NCI-H748 treated with DMSO at 0.1 percent for 48 hours (cell line): ENCODE measurements at places on chromosomes 12 and 14.

DNA sequence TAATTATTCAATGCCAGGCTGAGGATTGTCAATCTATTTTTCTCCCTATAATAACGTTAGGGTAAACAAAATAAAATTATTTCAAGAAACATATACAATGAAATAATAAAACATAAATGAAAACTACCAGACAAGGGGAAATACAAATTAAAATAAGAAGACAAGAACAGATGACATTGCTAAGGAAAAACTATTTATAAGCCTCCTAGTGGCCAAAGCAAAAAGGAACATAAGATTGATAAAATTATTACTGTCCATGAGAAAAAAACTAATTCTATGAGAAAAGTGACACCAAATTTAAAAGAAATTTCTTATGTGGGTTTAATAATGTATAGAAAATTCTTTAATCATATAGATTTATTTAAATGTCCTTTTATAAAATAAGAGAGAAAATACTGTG is 294.7 kb downstream of the TTC6 start:
- DNase-seq: no peak

- no peak for DNase-seq
Observed at GRCh38 chr14:63375769-63376168, 57.0 kb upstream of the GPHB5 start.

DNA sequence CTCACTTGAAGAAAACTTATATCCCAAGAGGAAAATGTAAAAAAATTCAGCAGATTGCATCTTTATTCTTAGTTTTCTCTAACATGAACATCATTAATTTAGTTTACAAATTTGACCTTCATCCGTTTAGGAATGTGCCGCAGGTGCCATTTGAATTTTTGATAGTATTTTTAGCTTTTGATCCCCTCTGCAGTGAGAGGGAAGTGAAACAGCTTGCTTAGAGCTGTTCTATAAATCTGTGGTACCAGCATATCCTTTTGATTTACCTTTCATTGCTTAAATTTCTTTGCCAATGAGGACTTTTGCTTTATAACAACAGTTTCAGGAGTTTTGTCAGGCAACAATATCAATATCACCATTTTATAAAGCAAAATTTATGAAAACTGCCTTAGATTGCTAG is 32.7 kb downstream of the DUSP6 start:
- no peak for DNase-seq

DNA sequence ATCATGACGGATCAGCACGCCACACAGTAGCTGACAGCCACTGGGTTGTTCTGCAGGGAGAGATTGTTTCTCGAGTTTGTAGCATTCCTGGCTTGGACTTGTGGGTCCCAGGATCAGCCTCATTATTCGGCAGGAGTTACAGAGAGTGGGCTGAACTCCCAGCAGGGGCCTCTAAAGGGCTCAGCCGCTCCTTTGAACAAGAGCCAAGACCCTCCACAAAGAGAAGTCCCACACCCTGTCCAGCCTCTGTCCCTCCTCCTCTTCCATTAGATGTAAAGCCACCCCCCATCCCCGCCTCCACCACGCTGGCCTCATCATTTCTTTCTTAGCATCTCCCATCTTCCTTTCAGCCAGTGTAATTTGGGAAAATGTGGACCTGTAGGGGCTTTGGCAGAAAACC is 96.7 kb upstream of the HSPB8 start:
- DNase-seq: no peak

GRCh38 chr14:101072070-101072469 is 168.5 kb upstream of the RTL1 start:
- no peak for DNase-seq

GRCh38 chr14:49218436-49219092 is 367.6 kb downstream of the RPS29 start:
- no peak for DNase-seq

DNA sequence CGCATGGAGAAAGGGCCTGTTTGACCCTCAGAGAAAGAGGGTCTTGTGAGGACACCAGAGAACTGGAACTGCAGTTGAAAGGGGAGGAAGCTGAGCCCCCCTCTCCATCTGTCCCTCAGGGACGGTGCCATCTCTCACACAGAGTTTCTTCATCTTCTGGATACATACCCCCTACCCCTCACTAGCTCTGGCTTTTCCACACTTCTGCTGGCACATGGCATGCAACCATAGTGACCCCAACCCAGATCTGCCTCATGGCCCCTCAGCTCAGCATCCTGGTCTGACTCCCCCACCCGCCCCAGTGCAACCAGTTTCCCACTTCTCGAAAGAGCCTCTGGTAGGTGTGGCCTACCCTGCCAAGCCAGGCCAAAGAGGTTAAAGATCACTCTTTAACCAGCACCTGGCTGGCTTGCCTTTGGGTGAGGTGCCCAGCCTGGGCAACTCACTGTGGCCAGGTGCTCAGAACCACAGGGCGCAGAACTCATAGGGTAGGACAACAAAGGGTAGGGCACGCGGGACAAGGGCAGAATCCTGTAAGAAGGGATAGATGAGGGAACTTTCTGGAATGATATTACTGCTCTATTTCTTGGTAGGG is 25.8 kb downstream of the GALNT16 start:
- DNase-seq: no peak

DNA sequence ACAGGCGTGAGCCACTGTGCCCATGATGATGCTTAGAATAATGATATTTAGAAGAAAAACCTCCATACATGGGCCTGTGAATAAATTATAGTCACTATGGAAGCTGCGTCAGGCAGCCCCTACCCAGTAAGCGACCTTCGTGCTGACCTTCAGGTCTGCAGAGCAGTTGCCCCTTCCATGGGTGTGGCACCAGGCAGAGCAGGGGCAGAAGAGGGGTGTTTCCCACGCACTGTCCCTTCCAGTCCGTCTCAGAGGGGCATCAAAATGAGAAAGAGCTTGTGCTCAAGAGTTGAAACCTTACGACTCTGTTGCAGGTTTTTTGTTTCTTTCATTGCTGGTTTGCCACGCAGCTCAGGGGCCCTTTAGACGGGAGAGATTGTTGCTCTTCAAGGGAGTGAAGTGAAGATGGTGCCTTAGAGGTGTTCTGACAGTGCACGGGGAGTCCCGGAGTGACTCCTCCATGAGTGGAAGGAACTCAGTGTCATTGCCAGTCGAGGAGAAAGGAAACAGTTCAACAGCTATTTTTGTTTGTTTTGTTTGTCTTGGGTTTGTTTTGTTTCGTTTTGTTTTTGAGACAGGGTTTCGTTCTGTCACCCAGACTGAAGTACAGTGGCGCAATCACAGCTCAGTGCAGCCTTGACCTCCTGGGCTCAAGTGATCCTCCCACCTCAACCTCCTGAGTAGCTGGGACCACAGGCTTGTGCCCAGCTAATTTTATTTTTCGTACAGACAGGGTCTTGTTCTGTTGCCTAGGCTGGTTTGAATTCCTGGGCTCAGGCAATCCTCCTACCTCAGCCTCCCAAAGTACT is 13.9 kb downstream of the CKB start:
- DNase-seq: no peak

GRCh38 chr12:132124766-132125425 is 19.2 kb downstream of the DDX51 start:
- DNase-seq: no peak

DNA sequence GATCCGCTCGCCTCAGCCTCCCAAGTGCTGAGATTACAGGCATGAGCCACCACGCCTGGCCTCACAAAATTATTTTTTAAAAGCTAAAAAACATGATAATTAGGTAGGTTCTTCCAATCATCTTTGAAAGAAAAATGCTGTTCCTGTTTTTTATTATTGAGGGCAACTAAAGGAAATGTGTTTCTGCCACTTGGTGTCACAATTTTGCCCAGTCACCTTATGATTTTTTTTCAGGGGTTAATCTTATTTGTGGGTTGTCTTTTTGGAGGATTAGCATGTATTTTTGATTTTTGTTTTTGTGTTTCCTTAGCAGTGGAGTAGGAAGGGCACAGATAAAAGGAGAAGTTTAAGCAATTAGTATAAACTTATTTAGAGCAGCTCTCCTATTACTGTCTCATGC is 79.8 kb downstream of the PRORP start:
- DNase-seq: no peak

GRCh38 chr14:83071888-83072501 is 1538.3 kb upstream of the SEL1L start:
- DNase-seq: no peak

- no peak for DNase-seq
Observed at GRCh38 chr12:57616383-57617101, 5.3 kb downstream of the ARHGEF25 start.

GRCh38 chr14:96208739-96209138 is 4.1 kb downstream of the BDKRB2 start:
- no peak for DNase-seq
